Activated T-cell treated with anti-CD3 and anti-CD28 coated beads, Interleukin-2, amount 50 U/mL, for 72 hours (primary cell): ENCODE measurements at places on chromosomes 2 and 18. TPM values are rescaled to one million over a fixed set of nuclear protein-coding genes. Genes with fewer than 3 reads are reported as not detected.

DNA sequence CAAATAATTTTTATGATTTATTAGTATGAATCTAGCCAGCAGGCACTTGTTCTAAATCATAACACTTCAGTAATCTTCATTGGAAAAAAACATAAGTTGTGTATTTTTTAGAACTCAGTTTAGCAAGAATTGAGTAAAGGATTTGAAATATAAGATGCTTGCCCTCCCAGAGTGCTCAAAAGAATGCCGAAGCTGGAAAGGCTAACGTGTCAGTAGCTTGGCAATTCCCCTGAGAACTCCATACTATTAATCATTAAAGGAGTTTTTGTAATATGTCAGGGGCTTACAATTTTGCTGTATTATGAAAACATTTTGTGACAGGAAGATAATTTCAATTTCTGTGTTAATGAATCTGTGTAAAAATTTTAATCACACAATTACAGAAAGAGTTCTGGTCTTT lies 122.7 kb downstream of the GULP1 start:
- DNase-seq = no peak

DNA sequence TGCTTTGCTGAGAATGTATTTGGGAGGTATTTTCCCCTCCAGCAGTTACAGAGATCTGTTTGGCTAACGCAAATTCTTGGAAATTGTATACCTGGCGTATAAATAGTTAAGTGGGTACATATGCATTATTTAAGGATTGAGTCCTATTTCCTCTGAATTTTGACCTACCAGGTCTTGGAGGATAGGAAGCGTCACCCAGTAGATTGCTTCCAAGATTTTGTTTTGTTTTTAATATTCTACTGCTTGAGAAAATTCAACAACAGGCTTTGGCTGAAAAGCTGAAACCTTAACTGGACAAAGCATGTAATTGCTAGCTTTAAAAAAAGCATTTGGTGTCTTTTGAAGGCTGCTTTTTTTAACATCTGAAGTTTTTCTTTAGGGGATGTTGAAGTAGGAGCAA lies 150.1 kb downstream of the WDSUB1 start:
- DNase-seq = no peak

GRCh38 chr2:58207189-58207588 lies 33.9 kb downstream of the FANCL start:
- no peak for DNase-seq

DNA sequence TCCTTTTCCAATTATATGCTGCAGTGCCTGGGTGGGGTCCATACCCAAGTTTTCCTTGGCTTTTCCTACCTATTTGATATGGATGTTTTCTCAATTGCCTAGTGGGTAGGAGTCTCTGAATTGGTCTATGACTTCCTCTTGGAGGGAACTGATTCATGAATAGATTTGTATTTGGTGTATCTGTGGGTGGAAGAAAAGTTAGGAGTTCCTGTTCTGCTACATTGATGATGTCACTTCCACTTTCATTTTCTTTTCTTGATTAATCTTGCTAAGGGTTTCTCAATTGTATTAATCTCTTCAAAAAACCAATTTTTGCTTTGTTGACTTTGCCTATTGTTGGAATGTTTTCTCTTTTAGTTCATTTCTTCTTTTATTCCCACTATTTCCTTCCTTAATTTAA lies 37.4 kb upstream of the SLC9A2 start:
- DNase-seq = no peak

GRCh38 chr2:84931384-84931821 lies 25.9 kb downstream of the TMSB10 start:
- DNase-seq = no peak

GRCh38 chr2:124580263-124580662 lies 555.2 kb downstream of the CNTNAP5 start:
- DNase-seq = no peak

DNA sequence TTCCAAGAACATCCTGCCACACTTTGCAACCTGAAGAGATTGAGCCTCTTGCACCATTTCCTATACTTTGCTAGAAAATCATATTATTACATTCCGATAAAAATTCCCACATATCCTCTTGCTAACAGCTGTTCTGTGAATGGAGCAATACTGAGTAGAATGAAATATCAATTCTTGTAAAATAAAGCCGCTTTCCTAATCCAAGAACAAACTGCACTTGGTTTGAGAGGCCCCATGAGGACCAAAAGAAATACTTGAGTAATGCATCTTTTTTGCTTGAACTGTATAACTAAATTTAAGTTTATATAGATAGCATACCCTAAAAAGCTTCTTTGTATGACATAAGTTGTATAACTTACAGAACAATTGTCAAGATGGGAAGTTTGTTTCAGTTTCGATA lies 632.4 kb upstream of the SLC8A1 start:
- no peak for DNase-seq

ANKRD30B gene
- total RNA-seq = not detected

SLC4A3 gene
- not detected for total RNA-seq
